ENCODE measurements at places on chromosomes 1 and 21. TPM values are rescaled to one million over a fixed set of nuclear protein-coding genes. Genes with fewer than 3 reads are reported as not detected.

DNA sequence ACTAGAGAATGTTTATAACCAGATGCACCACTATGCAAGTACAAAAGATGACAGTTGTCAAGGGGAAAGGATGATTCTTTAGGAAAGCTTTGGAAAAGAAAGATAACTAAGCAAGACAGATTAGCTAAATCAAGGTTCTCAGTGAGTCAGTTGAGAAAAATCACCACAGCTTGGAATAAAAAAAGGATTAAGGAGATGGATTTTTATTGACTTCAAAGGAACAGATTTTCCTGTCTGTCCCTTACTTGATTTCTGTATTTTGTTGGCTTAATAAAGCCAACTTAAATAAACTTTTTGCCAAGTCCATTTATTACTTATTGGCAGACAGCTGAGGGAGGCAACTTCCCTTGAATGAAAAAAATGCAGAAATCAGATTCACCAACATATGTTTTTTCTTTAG, 93.9 kb downstream of the NR5A2 start:
- no peaks in the 10 kb centered on the region for H3K36me3 ChIP-seq
- H3K4me1 ChIP-seq, result peaks cover 6% of the 10 kb centered on the region
- H3K27me3 ChIP-seq, result peaks cover 9% of the 10 kb centered on the region
- H3K4me3 ChIP-seq, result no peak overlapping the region
- no peak for DNase-seq

- H3K4me1 ChIP-seq, result peaks cover 10% of the 10 kb centered on the region
- peaks cover 80% of the 10 kb centered on the region for H3K27me3 ChIP-seq
- no peak for DNase-seq
- no peak overlapping the region for H3K4me3 ChIP-seq
- H3K36me3 ChIP-seq, result no peaks in the 10 kb centered on the region
Measured at GRCh38 chr1:114155706-114156105, 2.0 kb upstream of the SYT6 start.

- H3K4me1 ChIP-seq, result no peaks in the 10 kb centered on the region
- H3K27ac ChIP-seq, result no peak overlapping the region
- no peaks in the 10 kb centered on the region for H3K27me3 ChIP-seq
Measured at GRCh38 chr1:9838946-9839345, 15.2 kb upstream of the CLSTN1 start.

Gene OLIG2
- not detected for total RNA-seq

Gene KLHL20
- 12.1 TPM for total RNA-seq

DNA sequence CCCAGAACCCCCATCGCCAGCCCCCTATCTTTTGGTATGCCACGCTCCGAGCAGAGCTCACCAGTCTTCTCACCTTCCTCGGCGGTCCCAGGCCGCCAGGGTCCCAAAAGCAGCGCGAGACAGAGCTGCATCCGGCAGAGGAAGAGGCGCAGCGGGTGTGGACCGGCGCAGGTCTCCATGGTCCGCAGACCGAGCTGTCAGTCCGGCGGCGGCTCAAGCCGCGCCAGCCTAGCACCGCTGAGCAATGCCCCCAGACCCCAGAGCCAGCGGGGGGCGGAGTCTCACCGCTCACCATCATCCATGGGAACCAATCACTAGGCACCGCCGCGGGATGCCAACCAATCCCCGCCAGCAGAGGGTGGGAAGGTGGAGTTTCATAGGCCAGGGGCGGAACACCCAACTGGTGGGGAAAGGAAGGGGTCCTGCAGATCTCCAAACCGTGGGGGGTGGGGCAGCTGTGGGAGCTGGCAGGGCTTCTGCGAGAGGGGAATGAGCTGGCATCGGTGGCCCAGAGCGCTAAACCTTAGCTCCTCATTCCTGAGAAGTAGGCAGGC, at the start of gene EPHA10:
Gene EPHA10, minus strand, starts transcription at position 233 of the 554 bp plus-strand sequence. Its CDS starts 54 bp downstream, at position 179.
- peaks cover 80% of the 10 kb centered on the region for H3K27me3 ChIP-seq
- no peak for DNase-seq
- H3K27ac ChIP-seq, result no peak within 1 kb of the TSS
- H3K36me3 ChIP-seq, result peaks cover 2% of the 10 kb centered on the region

DNA sequence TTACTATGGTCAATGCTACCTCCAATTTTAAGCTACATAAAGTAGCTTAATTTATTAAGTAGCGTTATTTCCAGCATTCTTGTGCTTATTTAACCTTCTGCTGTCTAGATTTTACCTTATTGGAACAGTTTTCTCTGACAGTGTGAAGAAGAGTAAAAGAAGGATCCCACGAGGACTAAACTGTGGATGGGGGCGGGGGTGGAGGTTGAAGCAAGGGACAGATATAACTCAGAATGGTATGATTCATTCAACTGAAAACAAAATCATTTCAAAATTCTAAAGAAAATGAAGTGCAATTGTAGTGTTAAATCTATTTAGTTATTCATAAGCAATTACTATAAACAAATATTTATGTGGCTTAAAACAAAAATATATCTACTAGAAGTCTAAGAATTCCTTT, 11.5 kb upstream of the VAV3 start:
- H3K27me3 ChIP-seq, result no peaks in the 10 kb centered on the region
- no peak for DNase-seq
- no peak overlapping the region for H3K27ac ChIP-seq
- H3K4me3 ChIP-seq, result no peak overlapping the region
- H3K4me1 ChIP-seq, result peaks cover 4% of the 10 kb centered on the region
- no peaks in the 10 kb centered on the region for H3K36me3 ChIP-seq

Gene AMPD1
- total RNA-seq, result not detected

DNA sequence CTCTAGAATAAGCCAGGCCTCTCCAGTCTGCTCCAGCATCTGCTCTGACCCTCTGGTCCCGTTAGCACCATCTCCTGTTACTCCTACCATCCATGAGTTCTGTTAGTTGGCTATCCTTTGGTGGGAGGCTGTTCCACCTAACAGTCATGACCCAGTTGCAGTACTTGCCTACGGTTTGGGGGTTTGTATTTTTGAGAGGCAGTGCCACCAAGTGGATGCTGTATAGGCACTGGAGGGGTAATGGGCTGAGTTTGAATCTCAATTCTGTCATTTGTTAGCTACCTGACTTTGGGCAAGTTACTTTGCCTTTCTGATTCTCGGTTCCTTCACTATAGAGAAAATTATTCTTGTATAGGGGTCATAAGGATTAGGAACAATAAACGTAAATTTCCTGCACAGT, 12.1 kb upstream of the C8B start:
- H3K27ac ChIP-seq, result no peak overlapping the region
- peaks cover 5% of the 10 kb centered on the region for H3K27me3 ChIP-seq
- DNase-seq, result no peak
- H3K4me3 ChIP-seq, result no peak overlapping the region

GRCh38 chr1:66013371-66013770, 220.7 kb downstream of the PDE4B start:
- H3K27ac ChIP-seq, result no peak overlapping the region
- no peak for DNase-seq
- no peaks in the 10 kb centered on the region for H3K27me3 ChIP-seq
- peaks cover 3% of the 10 kb centered on the region for H3K4me1 ChIP-seq

- no peak overlapping the region for H3K27ac ChIP-seq
- no peaks in the 10 kb centered on the region for H3K27me3 ChIP-seq
Measured at GRCh38 chr21:19870682-19871081, 1127.5 kb upstream of the NCAM2 start.

DNA sequence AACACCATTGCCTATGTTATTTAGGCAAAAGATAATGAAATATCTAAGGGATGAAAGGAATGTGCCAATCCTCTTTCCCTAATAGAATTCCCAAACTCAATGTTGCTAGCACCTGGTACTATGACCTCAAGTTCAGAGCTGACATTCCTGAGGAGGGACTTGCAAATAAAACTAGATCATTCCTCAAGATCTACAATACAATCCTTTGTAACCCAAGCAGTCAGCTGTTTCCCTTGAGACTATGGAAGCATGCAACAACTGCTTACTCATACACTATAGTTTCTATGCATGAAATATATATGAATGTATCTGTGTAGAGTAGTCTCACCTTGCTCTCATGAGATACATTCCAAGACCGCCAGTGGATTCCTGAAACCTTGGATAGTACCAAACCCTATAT, 65.0 kb downstream of the ABL2 start:
- no peak for DNase-seq
- no peak overlapping the region for H3K27ac ChIP-seq
- H3K36me3 ChIP-seq, result peaks cover 6% of the 10 kb centered on the region
- H3K27me3 ChIP-seq, result no peaks in the 10 kb centered on the region
- peaks cover 21% of the 10 kb centered on the region for H3K4me1 ChIP-seq

- H3K27ac ChIP-seq, result no peak overlapping the region
- H3K27me3 ChIP-seq, result no peaks in the 10 kb centered on the region
- H3K36me3 ChIP-seq, result peaks cover 73% of the 10 kb centered on the region
- DNase-seq, result no peak
Measured at GRCh38 chr1:40986328-40986783, 6.9 kb downstream of the CTPS1 start.

DNA sequence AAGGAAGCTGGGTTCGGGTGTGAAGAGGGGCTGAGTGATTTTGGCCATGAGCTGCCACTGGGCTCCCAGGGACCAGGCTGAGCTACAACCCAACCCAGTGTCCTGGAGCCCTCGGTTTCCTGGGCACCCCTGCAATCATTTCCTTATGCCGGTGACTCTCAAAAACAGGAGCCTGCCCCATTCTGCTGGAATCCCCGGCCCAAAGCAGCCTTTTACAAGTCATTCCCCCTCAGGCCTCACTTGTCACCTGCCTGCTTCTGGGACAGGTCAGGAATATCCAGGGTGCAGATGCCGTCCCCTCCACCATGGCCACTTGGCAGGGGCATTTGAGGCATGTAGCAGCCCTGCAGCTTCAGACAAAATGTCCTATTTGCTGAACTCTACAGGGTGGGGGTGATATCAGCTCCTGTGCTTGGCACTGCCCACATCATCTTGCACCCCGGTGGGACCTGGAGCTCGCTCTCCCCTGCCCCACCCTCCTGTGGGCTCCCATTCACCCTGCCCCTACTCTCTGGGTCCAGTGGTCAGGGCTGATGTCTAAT, 30.0 kb downstream of the CDK18 start:
- no peak overlapping the region for H3K27ac ChIP-seq
- H3K4me3 ChIP-seq, result no peak overlapping the region
- DNase-seq, result no peak
- peaks cover 10% of the 10 kb centered on the region for H3K4me1 ChIP-seq

Gene COL6A1
- 4.3 TPM for total RNA-seq

DNA sequence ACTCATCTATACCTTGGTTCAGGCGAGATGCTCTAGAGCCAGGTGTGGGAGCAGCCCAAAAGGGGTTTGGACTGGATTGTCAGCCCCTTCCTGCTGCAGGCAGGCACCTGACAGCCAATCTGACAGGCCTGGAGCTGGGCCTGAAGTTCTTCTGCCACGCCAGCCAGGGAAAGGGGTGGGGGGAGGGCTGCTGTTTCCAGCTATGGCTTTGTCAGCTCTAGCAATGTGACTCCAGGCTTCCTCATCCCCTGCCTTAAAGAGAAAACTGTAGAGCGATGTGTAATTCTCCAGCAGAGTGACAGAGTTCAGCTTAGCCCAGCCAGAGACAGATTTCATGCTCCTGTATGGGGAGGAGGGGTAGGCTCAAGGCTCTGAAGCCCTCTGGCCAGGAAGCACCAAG, 30.3 kb downstream of the WNT4 start:
- peaks cover 9% of the 10 kb centered on the region for H3K36me3 ChIP-seq
- no peak overlapping the region for H3K27ac ChIP-seq
- H3K4me3 ChIP-seq, result no peak overlapping the region
- H3K27me3 ChIP-seq, result no peaks in the 10 kb centered on the region
- no peak for DNase-seq
